ENCODE measurements at places on chromosomes 11 and 22.

DNA sequence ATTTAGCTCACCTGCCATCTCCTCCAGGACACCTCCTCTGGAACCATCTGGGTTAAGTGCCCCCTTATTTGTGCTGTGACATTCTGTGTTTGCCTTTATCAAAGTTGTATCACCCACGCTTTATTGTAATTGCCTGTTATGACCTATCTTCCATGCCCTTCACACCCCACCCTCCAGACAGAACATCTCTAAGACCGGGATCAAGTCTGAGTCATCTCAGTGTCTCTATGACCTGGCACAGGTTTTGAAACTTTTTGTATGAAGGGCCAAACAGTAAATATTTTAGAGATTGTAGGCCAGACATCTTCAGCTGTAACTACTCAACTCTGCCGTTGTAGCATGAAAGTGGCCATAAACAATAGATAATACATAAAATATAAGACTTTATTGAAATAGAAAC lies 161.8 kb downstream of the SPON1 start:
- DNase-seq, result no peak

DNA sequence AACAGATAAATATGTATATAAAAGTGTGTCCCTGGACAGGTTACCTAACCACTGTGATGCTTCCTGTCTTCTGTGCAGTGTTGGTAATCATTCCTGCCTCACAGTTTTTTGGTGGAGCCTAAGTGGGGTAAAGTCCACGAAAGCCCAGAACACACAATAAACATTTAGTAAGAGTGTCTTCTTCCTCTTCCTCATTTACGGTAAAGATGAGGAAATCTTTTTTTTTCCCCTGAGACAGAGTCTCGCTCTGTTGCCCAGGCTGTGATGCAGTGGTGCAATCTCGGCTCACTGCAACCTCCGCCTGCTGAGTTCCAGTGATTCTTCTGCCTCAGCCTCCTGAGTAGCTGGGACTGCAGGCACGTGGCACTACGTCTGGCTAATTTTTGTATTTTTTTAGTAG lies 117.1 kb downstream of the LDLRAD3 start:
- no peak for DNase-seq

GRCh38 chr22:17924735-17925364 lies 99.5 kb downstream of the MICAL3 start:
- DNase-seq, result no peak

- no peak for DNase-seq
Observed at GRCh38 chr11:87180742-87181141, 143.0 kb downstream of the TMEM135 start.

DNA sequence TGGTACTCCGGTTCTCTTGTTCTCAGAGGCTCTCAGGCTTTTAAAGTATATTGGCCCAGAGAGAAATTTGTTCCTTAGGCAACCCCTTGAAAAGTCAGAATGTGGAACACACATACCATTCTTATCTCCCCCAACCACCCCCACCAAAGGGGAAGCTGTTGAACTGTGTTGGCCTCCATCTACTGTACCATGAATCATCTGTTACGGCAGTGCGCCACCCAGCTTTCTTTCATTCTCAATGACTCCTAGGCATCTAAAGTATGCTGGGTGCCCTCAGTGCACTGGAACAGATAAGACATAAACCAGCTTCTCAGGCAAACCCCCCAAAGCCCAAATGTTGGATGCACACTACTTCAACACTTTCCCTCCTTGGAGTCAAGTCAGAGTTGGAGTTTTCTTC lies 696.2 kb upstream of the TENM4 start:
- DNase-seq, result no peak

DNA sequence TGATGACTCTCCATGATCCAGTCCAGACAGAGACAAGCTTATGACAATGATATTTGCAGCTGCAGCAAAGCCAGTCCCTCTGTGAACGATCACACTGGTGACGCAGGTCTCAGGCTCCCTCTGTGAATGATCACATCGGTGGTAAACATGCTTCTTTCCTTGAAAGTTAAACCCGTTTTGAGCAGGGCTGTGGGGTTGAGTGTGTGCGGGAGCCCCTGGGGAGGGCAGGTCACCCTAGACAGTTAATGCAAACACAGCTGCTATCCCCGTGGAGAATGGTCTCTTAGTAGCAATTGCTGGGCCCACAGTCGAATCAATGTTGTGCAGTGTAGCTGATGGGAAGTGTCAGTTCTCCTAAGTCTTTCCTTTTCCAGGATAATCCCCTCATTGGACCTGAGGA lies 71.0 kb upstream of the KIRREL3 start:
- DNase-seq, result no peak

DNA sequence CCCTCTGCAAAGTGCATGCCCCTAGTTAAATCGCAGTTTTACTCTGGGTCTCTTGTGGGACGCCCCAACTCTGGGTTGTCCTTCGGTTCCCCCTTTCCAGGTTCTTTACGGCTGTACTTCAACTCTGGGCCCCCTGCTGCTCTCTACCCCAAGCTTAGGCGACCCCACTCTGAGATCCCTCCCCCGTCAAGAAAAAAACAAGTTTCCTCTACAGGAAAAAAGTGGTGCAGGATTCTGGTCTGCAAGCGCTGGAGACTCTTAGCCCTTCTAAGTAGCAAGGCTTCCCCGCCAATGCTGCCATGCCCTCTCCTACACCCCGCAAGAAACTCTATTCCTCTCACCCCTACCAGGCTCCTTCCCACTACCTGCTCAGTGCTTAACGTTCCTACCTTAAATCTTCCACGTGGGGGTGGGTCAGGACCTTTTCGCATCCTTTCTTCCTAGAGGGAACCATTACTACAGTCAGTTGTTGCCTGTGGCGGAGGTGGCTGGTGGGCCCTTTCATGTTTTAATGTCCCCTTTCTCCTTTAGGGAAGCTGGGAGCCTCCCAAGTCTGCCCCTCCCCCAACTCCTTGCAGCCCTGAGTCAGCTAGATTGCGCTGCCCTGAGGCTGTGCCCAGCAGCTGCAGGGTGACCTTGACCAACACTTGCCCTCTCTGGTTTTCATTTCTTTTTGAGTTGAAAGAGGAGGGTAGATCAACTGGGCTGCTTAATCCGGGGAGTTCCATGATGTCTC lies 1.4 kb downstream of the NEFH start:
- no peak for DNase-seq

GRCh38 chr22:24875862-24876506 lies 70.0 kb downstream of the SGSM1 start:
- no peak for DNase-seq

GRCh38 chr11:133746663-133747306 lies 98.5 kb downstream of the SPATA19 start:
- DNase-seq, result no peak

DNA sequence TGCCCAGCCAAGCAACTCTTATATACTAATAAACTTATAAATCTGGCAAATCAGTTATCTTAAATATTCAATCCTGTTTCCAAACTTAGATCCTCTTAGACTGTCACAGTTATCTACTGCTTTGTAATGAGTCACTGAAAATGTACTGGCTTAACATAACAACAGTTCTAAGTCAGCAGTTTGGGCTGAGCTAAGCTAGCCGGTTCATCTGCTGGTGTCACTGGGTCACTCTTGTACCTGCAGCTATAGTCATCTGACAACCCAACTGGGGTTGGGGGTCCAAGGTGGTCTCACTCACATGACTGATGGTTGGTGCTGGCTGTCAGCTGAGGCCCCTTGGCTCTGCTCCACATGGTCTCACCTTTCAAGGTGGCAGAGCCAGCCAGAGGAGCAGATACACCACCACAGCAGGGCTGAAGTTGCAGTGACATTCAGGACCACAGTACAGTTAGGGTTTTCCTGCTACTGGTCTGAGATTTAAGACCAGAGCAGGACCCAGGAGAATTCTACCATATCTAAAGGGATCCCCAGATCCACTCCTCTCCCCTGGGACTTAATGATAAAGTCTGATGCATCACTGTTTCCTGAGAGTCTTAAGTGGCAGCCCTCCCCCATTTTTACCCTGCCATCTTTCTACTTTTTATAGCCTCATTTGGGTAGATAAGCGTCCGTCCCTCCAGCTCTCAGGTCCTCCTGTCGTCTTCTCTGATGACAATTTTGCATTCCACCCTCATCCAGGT lies 7.9 kb upstream of the MACROD1 start:
- DNase-seq, result no peak

Measured in activated CD4-positive, CD25-positive, alpha-beta regulatory T cell treated with anti-CD3 and anti-CD28 coated beads, Interleukin-2, amount 50 U/mL, for 16 hours (primary cell).